ENCODE measurements at places on chromosomes 3 and 15.

GRCh38 chr3:45322616-45323015, 65.8 kb upstream of the LARS2 start:
- DNase-seq = no peak

DNA sequence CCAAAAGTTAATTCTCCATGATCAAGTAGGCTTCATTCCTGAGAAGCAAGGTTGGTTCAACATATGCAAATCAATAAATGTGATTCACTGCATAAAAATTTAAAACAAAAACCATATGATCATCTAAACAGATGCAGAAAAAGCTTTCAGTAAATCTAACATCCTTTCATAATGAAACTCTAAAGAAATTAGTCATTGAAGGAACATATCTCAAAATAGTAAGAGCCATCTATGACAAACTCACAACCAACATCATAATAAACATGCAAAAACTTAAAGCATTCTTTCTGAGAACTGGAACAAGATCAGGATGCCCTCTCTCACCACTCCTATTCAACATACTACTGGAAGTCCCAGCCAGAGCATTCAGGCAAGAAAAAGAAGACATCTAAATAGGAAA, 254.1 kb downstream of the AGBL1 start:
- DNase-seq = no peak

DNA sequence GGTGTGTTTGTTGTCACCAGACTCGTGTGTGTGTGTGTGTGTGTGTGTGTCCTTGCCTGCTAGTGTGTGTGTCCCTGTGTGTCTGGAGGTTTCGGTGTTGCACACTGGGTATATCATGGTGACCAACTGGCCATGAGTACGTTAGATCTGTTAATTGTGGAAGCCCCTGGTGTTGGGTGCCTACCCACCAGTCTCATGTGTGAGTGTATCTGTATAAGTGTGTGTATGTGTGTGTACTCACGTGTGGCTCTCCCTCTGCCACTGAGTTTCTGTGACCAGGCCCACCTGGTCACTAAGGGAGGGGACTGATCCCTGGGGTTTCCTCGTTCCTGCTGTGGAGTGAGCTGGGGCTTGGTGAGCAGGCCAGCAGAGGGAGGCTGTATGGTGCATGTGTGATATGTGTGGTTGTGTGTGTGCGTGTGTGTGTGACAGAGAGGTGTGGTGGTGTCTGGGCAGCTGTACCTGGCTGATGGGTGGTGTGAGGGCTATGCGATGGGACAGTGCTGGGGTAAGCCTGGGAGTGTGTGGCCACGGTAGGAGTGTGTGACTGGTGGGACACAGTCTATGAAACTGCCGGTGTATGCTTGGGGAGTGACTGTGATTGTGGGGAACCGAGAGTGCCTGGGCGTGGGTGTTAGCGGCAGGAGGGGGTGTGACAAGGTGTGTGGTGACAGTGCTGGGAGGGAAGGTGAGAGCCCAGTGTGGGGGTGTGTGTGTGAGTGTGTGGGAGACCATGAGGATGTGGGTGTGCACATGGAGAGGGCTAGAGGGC, 1.8 kb downstream of the PRKCD start:
- DNase-seq = peak; percentile 21

- no peak for DNase-seq
These were observed 31.8 kb downstream of the SLC7A14 start for GRCh38 chr3:170553788-170554757.

DNA sequence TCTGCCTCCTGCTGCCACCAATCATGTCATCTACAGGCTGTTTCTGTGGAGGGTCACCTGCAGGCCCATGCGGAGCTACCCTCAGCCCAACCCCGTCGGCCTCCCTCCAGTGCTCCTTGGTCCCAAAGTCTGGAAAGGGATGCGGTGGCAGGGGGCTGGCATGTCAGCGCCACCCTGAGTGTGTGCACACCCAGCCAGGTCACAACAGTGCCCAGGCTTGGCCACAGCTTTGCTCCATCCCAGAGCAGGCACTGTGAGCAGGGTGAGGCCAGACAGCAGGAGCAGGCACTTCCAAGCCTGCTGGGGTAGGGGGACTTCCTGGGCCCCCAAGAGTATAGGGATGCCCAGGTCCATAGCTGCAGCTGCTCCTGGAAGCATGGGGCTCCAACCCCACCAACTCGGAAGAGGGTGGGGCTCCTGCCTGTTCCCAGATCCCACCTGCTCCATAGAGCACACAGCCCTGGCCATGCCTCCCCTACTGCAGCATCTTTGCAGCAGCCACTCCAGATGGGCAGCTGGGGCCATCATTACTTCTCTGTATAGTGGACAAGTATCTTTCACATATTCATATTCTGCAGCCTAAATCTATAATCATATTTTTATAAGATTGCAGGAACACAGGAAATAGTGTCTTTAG, 109.3 kb downstream of the CBLB start:
- no peak for DNase-seq

GRCh38 chr3:110902453-110903085, 169.0 kb upstream of the NECTIN3 start:
- DNase-seq = no peak

DNA sequence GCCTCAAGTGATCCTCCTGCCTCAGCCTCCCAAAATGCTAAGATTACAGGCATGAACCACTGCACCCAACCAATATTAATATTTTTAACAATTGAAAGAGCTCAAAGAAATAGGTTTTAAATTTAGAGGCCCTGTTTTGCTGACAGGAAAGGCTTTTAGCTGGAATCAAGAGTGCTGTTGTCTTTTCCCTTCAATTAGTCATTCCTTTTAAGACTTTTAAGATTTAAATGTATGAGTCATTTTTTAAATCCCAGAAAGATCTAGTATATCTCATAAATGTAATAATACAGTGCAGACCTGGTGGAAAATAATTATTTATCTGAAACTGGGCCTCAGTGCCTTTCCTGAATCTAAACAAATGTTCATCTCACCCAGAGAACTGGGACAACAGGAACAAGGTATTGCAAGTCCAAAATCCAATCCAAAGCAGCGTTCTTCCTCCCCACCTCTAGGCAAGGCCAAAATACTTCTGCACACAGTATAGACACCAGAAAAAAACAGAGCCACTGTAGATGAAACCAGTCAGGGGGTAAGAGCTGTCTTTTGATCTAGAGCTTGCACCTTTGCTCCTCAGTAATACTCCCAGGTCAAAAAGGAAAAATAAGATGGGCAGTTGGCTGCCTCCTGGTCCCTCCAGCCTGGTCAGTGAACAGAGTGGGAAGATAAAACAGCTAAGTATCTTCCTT, 14.4 kb downstream of the AGTR1 start:
- DNase-seq = no peak

Measured in activated CD4-positive, alpha-beta T cell treated with anti-CD3 and anti-CD28 coated beads, Interleukin-2, amount 50 U/mL, for 48 hours (primary cell).